ENCODE measurements at places on chromosomes 2 and 18.

DNA sequence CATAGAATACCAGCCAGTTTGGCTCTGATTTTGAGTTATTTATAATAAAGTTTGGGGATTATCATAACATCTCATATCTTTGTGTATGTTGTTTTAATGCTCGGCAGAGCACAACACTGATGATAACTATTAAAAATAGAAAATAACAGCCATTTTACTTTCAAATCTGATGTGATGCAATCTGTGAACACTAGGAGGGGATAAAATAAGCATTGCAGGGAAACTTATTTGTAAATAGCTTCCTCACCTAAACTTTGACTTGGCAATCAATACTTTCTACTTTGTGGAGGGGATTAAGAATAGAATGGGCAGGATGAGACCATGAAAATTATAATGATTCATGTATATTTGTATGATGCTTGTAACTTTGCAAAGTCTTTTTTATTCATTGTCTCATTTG, 54.4 kb downstream of the USP14 start:
- DNase-seq, result no peak

DNA sequence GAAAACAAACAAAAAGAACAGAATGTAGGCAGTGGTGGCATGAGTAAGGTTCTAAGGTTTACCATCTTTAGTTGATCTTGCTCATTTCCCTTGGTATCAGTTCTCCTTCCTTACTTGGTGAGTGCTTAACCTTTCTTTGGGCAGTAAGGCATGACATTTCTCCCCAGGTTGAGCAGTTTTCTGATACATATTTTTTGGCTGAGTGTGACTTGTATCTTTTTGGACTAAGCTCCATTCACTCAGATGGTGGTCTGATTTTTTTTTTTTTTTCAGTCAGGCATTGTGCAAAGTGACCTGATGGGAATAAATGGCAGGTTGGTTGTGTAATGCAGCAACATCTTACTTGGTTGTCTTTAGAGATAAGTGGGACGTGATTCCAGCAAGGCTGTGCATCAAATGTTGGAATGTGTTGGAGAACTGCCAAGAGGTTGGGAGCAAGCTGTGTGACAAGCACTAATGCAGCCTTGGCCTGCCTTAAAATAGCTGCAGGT, 15.1 kb downstream of the SPTBN1 start:
- DNase-seq, result peak; percentile 22

GRCh38 chr2:238890131-238890530, 42.2 kb downstream of the TWIST2 start:
- no peak for DNase-seq

DNA sequence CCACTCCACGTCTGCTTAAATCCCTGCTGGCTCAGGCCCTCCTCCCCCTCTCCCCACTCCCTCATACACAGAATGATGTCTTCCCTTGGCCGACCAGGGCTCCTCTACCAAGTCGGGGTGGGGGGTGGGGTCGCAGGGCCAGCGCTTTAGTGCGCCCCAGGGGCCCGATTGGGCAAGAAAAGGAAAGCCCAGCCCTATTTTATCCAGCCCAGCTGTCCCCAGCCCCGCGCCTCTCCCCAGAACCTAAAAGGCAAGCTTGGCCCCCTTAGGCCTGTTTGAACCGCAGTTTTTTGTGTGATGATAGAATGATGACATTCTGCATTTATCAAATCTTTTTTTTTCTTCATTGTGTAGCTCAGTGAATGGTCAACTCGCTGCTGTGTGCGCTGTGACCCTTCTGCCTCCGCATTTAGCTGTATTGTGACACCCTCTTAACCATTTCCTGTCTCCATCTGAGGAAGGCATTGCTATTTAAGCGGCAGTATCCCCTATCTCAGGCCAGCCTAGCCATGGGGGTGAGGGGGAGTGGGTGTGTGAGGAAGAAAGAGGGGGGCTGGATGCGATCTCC, 231.4 kb downstream of the HAUS1 start:
- no peak for DNase-seq

GRCh38 chr2:74239346-74239745, 40.9 kb downstream of the MTHFD2 start:
- no peak for DNase-seq

DNA sequence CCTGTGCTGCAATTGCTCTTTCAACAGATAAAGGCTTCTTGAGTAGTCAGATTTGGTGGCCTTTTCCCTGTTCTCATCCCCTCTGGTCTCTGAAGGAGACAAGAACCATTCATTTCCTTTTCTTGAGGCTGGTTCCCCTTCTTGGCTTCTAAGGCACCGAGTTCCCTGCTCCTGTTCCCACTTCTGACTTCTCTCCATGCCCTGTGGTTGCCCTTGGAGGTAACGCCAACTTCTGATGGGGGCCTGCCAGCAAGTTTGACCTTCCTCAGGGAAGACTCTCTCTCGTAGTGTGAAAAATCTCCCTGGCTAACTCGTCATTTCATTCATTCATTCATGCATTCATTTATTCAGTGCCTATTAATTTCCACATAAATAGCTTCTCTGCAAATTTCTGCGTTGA, 302.4 kb upstream of the SOX11 start:
- no peak for DNase-seq

DNA sequence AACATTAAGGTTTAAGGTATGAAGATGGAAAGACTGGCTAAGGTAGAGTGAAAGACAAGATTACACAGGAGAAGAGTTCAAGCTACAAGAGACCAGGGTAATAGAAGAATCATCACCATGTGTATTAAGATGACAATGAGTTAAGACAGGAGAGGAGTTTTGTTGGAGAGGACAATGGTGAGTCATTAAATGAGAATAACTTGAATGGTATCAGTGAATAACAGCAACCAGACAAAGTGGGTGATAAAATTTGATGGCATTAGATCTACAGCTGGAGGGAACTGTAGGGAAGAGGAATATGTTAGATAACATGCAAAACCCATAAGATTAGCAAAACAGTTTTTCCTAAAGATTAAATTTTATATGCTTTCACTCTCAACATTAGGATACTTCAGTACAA, 18.8 kb upstream of the ENOSF1 start:
- DNase-seq, result no peak

GRCh38 chr18:58426611-58427010, 202.3 kb downstream of the ALPK2 start:
- DNase-seq, result no peak

- DNase-seq, result peak; percentile 8
These were observed 358.6 kb downstream of the DLGAP1 start for GRCh38 chr18:4096486-4096885.

- DNase-seq, result no peak
These were observed 93.8 kb upstream of the KCNH7 start for GRCh38 chr2:162932416-162932815.

DNA sequence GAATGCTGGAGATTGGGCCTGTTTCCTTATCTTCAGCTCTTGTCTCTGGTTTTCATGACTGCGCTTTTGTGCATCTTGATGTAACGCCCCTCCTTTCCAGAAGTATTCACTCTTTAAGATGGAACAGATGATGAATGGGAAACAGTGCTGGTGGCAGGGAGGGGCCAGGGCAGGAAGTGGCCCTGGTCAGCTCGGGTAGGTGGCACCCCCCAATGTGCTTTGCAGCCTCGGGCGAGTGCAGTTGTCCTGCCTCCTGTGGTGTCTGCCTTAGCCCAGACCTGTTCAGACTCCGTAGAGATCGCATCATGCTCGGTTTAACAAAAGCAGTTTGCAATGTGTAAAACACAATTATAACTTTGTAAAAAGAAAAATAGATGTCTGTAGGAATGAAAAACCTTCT, 17.0 kb upstream of the MGAT4A start:
- DNase-seq, result no peak

- peak; percentile 98 for DNase-seq
These were observed at the start of gene DGKD for GRCh38 chr2:233353769-233354499. Gene DGKD (plus strand): TSS chr2:233354494. CDS start chr2:233354519, 25 bp downstream.

DNA sequence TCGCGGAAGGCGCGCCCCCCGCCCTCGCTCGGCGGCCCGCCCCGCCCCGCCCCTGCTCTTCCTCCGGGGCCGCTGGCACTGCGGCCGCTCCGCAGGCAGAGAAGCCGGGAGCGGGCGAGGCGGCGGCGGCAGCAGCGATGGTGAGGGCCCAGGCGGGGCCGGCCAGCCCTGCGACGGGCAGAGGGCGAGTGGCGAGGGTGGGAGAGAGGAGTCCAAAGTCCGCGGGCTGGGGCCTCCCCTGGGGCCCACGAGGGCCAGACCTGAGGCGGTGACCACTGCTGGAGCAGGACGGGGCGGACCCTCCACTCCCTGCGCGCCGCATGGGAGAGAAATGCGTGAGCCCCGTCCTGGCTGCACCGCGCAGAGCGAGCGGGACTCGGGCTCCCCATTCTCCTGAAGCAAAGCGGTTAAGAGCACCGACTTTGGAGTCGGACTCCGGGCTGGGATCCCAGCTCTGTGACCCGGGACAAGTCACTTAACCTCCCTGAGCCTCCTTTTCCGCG, at the start of gene VAMP5:
Gene VAMP5 (plus strand): TSS at position 78 of the 503 bp plus-strand sequence. CDS start 60 bp downstream, at position 138.
- peak; percentile 80 for DNase-seq

GRCh38 chr18:11880586-11881304, 27.4 kb downstream of the MPPE1 start:
- no peak for DNase-seq

- DNase-seq, result no peak
These were observed 86.1 kb upstream of the ZCCHC2 start for GRCh38 chr18:62436636-62437234.

DNA sequence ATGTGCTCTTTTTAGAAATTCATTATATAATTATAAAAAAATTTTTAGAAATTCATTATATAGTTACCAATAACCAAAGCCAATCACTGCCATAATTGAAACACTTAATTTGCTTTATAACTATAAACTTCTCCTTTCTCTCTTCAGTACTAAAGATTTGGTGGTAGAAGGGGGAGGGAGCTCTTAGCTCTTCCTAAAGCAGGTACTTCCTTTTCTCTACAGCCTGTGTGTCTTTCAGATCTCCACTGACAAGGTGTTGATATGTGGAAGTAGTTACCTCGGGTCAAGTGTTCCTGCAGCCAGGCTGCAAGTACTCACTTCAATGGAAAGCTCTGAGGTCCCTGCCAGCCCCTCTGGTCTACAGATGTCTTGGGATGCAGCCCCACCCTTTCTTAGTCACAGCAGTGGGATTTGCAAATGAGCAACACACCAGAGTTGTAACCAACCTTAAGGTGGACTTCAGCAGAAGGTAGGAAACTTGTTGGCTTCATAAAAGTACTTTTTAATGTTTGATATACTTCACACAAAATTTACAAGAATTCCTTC, 690.0 kb downstream of the ARHGAP15 start:
- peak; percentile 62 for DNase-seq

DNA sequence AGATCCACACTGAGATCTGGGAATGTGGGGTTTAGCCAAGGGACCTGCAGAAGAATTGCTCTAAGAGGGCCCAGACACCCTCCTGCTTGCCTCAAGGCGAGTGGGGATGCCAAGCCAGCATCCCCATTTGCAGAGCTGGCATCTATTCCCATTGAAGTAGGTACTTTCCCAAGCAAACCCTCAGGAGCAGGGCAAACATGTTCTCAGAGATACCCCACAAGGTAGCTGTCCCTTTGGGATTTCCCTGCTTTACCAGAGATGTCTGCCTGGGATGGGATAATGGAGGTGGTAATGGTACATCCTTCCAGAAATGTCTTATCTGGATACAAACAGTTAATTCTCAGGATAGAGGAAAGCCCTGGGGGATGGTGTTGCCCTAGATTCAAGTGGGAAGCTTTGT, 51.2 kb downstream of the GYPC start:
- no peak for DNase-seq

- DNase-seq, result no peak
These were observed 469.0 kb upstream of the POU3F3 start for GRCh38 chr2:104384961-104385360.

- DNase-seq, result peak; percentile 38
These were observed 199.9 kb upstream of the PKDCC start for GRCh38 chr2:41847744-41848441.

DNA sequence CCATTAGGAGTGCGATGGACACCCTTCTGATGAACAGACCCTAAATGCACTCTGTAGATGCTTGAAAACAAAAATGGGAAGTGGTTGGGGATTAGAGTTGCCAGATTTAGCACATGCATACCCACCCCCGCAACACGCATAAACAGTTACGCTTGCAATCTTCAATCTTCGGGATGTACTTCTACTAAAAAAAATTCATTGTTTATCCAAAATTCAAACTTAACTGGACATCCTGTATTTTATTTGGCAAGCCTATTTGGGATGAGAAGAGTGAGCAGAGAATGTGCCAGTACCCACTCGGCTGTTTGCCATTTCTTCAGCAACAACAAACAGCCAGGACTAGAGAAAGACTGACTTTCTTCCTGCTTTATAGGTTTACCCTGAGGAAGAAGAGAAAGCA, 18.4 kb downstream of the KIAA2012 start:
- no peak for DNase-seq

GRCh38 chr2:262117-262516, 1.7 kb downstream of the SH3YL1 start:
- DNase-seq, result no peak

- DNase-seq, result no peak
These were observed 248.4 kb downstream of the HDAC4 start for GRCh38 chr2:239152239-239152915.

GRCh38 chr2:100104718-100105677, 37.4 kb downstream of the AFF3 start:
- DNase-seq, result peak; percentile 79

- DNase-seq, result no peak
These were observed 47.9 kb downstream of the DDX1 start for GRCh38 chr2:15639323-15640251.

GRCh38 chr2:191661097-191661924, 16.6 kb upstream of the NABP1 start:
- DNase-seq, result no peak

GRCh38 chr2:216636551-216637450, 3.6 kb downstream of the IGFBP2 start:
- no peak for DNase-seq

DNA sequence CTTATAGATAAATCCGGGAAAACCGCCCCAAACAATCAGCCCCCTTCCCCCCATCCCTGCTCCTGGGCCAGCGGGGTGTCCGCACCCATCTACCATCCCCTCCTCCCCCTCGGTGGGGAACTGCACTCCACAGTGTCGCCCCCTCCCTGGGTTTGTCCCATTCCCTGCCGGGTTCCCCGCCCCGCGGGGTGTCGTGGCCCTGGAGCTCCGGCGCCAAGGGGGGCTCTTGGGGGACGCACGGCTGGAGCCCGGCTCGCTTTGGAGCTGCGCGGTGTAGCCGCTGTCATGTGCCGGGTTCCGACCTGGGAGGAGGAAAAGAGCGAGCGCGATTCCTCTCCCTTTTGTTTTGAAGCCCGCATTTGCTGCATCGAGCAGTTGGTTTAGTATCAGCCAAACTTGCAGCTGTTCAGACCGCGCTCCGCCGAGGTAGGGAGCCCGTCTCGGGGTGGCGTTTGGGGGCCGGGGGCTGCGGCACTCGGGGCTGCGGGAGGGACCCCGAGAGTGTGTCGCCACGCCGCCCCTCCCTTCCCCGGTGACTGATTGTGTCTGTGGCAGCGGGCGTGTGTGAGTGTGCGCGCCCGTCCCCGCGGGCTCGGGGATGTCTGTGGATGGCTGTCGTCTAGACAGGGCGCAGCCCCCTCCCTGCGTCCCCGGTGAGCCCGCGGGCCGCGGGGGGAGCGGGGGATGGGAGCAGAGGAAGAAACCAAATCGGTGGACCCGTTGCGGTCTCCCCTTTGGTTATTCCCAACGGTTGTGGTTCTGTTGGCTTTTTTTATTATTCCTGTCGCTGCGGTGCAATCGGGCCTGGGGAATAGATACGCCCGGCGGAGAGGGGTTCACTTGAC, 797 bp downstream of the CTIF start:
- DNase-seq, result peak; percentile 46

Measured in AG20443 (cell line).